Stomach (tissue), 19 donors: ENCODE measurements at places on chromosomes 16 and 17.

DNA sequence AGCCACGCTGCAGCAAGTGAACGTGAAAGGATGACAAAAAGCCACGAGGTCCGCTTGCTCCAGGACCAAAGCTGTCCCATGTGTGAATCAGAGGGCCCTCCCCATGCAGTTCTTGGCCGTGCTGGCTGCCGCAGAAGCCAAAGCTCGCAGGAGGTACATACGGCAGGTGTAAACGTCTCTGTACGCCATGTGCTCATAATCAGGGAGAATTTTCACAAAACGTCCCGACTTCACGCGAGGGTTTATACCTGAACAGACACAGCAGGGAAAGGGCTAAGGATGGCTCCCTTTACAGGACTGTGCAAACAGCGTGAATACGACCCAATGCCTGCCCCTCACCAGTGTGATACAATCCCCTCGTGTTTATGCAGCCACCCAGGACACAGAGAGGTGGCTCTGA is 25.3 kb downstream of the FBXO31 start:
- H3K4me1 ChIP-seq = peaks cover 7% of the 10 kb centered on the region
- H3K27me3 ChIP-seq = no peaks in the 10 kb centered on the region
- H3K4me3 ChIP-seq = no peak overlapping the region

- H3K36me3 ChIP-seq = no peaks in the 10 kb centered on the region
- DNase-seq = no peak
- no peaks in the 10 kb centered on the region for H3K27me3 ChIP-seq
- H3K27ac ChIP-seq = no peak overlapping the region
- no peak overlapping the region for H3K4me3 ChIP-seq
- no peaks in the 10 kb centered on the region for H3K4me1 ChIP-seq
Observed at GRCh38 chr17:13036751-13037150, 18.9 kb upstream of the ELAC2 start.

DNA sequence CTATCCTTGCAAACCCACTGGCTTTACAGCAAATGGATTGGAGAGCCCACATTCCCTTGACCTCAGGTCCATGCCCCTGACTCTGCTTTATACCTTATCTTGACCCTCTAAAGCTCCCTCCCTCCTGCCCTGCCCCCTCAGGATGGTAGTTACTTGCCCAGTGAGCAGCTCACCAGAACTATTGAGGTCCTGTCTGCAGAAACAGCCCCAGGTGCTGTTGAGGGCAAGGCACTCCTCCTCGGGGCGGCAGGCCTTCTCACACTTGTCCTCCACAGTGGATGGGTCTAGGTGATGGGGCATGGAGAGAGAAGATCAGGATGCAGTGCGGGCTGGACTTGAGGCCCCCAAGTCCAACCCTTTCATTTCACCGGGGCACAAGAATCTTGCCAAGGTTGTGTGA is 4.6 kb downstream of the GP2 start:
- H3K27ac ChIP-seq = no peak overlapping the region
- no peak overlapping the region for H3K4me3 ChIP-seq
- H3K36me3 ChIP-seq = no peaks in the 10 kb centered on the region
- DNase-seq = no peak

DNA sequence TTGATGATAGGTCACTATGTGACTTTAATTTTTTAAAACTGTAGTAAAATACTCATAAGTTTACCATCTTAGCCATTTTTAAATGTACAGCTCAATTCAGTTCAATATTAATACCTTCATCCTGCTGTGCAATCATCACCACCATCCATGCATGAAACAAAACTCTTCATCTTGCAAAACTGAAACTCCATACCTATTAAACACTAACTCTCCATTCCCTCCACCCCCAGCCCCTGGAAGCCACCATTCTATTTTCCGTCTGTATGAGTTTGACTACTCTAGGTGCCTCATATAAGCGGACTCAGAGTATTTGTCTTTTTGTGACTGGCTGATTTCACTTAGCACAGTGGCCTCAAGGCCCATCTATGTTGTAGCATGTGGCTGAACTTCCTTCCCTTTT is 9.4 kb upstream of the CNEP1R1 start:
- H3K4me3 ChIP-seq = no peak overlapping the region
- no peaks in the 10 kb centered on the region for H3K36me3 ChIP-seq
- no peaks in the 10 kb centered on the region for H3K4me1 ChIP-seq
- H3K27ac ChIP-seq = no peak overlapping the region
- H3K27me3 ChIP-seq = no peaks in the 10 kb centered on the region
- no peak for DNase-seq
